ENCODE measurements at places on chromosomes 11 and 22.

- DNase-seq = no peak
Observed at GRCh38 chr11:75593286-75593915, 31.3 kb downstream of the SERPINH1 start.

DNA sequence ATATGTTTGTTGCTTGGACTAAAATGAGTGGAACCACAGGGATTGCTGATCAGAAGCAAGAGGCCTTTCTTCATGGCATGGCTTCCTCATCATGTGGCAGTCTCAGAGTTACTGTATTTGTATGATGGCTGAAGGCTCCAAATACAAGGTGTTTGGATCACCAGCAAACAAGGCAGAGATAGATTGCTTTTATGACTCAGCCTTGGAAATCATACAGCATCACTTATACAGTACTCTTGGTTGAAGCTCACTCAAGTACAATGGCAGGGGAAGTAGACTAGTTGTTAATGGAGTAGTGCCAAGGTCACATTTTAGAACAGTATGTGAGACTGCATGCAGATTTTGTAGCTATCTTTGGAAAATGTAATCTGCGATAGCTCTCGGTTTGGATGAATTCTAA lies 16.6 kb downstream of the CAPRIN1 start:
- DNase-seq = no peak

GRCh38 chr11:68839911-68840641 lies 1.6 kb downstream of the CPT1A start:
- no peak for DNase-seq

- no peak for DNase-seq
Observed at GRCh38 chr11:63766531-63767235, 1.9 kb downstream of the ZFTA start.

- DNase-seq = no peak
Observed at GRCh38 chr11:11537372-11537771, 84.4 kb downstream of the GALNT18 start.

GRCh38 chr22:22751043-22751603 lies 106.7 kb downstream of the GGTLC2 start:
- no peak for DNase-seq

DNA sequence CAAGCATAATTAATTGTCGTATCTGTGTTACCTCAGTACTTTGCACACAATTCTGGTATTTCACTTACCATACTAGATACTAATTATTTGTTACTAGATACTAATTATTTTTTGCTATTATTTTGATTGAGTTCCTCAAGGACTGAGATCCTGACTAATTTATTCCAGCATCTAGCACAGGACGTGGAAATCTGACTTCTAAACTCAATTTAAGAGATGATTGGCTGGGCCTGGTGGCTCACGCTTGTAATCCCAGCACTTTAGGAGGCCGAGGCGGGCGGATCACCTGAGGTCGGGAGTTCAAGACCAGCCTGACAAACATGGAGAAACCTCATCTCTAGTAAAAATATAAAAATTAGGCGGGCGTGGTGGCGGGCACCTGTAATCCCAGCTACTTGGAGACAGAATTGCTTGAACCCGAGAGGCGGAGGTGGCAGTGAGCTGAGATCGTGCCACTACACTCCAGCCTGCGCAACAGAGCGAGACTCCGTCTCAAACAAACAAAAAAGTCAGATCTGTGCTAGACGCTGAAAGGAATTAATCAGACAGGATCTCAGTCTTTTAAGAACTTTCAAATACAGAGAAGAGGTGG lies 527 bp upstream of the MRPL48 start:
- no peak for DNase-seq

DNA sequence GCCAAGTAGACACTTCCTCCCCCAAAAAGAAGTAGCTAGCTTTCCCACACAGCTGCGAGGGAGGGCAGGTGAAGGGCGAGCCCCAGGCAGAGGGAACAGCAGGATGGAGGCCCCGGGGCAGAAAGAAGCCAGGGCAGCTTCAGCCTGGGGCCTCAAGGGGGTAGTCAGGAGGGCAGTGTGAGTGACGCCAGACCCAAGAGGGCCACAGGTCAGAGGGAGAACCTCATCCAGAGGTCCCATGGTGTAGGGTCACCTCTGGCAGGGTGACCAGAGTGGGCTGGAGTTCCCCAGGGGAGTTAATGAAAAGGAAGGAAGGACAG lies 9.2 kb downstream of the PRR5 start:
- DNase-seq = no peak

- peak; percentile 57 for DNase-seq
Observed at GRCh38 chr11:10930224-10930971, 72.5 kb upstream of the ZBED5 start.

GRCh38 chr11:124536520-124536919 lies 6.9 kb downstream of the OR8B12 start:
- no peak for DNase-seq

DNA sequence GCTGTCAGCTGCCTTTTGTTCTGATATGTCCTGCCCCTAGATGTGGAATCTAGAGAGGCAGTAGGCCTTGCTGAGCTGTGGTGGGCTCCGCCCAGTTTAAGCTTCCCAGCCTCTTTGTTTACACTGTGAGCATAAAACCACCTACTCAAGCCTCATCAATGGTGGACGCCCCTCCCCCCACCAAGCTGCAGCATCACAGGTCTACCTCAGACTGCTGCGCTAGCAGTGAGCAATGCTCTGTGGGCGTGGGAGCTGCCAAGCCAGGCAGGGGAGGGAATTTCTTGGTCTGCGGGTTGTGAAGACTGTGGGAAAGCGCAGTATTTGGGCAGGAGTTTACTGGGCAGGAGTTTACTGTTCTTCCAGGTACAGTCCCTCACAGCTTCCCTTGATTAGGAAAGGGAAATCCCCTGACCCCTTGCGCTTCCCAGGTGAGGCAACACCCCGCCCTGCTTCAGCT lies 98.5 kb downstream of the SMCO4 start:
- no peak for DNase-seq

DNA sequence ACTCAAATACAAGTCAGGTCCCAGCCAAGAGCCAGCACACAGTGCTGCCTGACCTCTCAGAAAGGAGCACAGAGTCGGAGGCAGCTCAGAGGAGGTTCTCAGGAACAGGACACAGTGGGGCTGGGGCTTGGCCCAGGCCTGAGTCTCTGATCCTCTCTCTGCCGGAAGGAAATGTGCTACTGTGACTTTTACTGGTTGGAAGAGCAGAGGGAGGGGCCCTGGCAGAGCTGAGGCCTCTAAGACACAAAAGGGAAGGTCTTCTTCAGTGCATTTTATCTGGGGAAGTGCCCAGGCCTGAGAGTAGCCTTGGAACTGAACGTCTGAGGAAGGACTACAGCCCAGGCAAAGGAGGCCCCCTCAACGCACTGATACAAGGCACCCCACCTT lies 16.2 kb upstream of the CASTOR1 start:
- no peak for DNase-seq

- no peak for DNase-seq
Observed at GRCh38 chr11:70122490-70123198, 44.5 kb downstream of the ANO1 start.

DNA sequence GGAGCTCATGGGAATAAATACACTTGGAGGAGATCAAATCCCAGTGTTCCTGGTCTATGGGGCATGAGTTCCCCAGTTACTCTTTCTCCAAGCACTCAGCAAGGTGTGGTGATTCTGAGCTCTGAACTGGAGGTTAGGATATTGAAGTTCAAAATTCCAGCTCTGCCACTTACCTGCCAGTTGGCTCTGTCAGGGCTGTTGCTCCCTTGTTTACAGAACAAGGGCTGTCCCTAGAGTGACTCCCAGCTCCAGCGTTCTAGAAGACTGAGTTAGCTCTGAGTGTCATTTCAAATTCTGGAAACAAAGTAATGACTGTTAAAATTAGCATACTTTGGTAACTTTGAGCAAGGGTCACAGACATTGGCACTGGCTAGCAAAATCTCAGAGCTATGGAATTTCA lies 69.7 kb upstream of the ZBED5 start:
- no peak for DNase-seq

GRCh38 chr11:61020551-61021235 lies 49.2 kb downstream of the CD6 start:
- DNase-seq = no peak

- no peak for DNase-seq
Observed at GRCh38 chr11:66593303-66593635, 284 bp downstream of the CCS start.

DNA sequence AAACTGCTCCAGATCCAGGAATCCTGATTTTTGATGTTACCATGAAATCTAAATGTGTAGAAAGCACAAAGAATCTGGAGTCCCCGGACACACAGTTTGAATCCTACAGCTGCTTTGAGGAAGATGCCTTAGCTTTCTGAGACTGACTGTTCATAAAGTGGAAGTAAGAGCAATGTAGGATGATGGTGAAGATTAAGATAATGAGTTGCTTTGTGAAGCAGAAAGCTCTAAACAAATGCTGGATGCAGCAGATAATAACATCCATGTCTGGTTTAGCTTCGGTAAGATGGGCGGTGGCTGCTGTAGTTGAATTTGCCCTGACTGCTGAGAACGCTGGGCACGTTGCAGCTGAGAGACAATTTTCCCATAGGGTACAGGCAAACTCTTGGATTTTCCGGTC lies 20.1 kb downstream of the OVOL1 start:
- no peak for DNase-seq

DNA sequence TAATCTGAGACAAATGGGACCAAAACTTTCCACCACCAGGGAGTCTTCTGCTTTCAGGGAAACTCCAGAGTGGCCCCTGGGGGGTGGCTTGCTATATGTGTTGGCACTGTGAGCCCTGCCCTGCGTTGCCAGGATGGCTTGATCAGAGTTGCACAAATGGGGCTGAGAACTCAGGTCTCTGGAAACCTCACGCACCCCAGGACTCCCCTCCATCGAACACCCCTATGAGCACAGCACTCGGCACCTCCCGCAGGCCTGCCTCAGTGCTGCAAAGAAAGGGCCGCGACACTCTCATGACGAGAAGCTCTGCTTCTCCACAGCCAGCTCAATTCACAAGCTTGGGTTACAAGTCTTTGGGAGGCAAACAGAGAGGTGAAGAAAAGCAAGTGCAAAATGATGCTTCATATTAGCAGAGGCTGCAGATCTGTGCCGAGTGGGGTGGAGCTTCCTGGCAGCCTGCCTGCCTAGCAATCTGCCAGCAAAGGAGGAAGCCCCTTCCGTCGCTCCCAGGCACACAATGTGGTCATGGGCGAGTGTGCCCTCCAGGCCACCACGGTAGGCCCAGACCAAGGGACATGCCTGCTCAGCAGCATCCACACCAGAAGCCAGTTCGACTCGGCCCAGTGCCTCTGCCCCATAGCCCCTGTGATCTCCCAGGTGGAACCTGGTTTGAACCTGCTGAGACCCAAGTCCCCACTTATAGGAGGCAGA lies 55.7 kb downstream of the MYH9 start:
- DNase-seq = peak; percentile 25

DNA sequence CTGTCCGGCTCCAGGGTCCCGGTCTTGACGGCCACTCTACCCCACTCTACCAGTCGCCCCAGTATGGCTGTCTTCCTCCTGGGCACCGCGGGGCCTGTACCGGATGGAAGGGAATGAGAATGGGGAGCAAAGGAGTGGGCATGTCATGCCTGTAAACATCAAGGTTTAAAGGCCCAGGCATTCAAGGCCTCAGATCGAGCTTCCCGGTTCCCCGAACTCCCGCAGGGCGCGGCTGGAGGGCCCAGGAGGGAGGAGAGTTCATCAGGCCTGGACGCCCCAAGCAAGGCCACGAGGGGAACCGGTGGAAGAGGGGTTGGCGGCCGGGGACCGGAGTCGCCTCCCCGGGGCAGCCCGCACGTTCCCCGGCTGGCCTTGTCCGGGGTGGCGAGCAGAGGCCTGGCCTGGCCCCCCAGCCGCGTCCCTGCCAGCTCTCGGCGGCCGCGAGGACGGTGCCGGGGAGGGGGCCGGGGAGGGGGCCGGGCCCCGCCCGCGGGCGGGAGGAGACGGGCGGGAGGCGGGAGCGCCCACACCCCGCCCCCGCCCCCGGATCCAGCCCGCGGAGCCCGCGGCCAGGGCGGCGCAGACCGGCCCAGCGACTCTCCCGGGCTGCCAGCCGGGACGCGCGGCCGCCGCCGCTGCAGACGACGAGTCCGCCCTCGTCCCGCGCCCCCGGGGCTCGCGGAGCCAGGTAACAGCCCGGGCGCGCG lies at the start of gene CDC42EP1:
TSS of gene CDC42EP1 (plus strand) at position 580 of the 707 bp plus-strand sequence. CDS start 5,870 bp downstream, outside the sequence.
- DNase-seq = no peak

GRCh38 chr11:82907371-82907770 lies 5.8 kb downstream of the DDIAS start:
- no peak for DNase-seq

- DNase-seq = no peak
Observed at GRCh38 chr22:25192406-25192805, 7.3 kb upstream of the CRYBB3 start.

- no peak for DNase-seq
Observed at GRCh38 chr22:39765046-39765445, 128.5 kb downstream of the ENTHD1 start.

DNA sequence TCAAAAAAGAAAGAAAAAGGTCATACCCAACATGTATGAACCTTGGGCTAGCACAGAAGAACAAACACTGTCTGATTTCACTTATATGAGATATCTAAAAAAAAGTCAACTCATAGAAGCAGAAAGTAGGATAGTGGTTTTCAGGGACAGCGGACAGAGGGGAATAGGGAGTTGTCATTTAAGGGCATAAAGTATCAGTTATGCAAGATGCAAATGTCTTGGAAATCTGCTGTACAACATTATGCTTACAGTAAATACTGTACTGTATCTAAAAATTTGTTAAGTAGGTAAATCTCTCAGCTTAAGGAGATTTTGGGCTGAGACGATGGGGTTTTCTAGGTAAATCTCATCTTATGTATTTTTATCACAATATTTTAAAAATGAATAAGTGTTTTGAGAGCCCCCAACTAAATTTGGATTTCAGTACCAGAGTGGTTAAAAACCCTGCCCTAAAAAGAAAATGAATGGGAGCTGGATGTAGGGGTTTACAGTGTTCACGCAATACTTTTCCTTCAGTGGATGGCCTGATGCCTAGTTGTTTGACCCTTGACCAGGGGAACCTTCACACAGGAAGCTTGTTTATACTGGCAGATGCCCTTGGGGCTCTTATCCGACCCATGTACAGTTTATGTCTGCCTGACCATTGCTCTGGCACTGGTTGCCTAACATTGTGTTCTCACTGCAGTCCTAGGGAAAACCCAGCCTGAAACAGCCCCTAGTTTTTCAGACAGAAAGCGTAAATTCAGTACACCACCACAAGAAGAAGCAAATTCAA lies 34.8 kb downstream of the SLC22A9 start:
- DNase-seq = no peak

- DNase-seq = no peak
Observed at GRCh38 chr22:17767233-17768065, 6.8 kb downstream of the BID start.

GRCh38 chr11:64152841-64153691 lies 12.8 kb downstream of the MACROD1 start:
- DNase-seq = peak; percentile 47

- peak; percentile 69 for DNase-seq
Observed at GRCh38 chr11:32297611-32298011, 137.7 kb downstream of the WT1 start.

GRCh38 chr22:47230741-47231140 lies 468.3 kb downstream of the TBC1D22A start:
- DNase-seq = no peak

Data from NCI-H2081 (cell line).